ENCODE measurements at places on chromosomes 7 and 10. TPM values are rescaled to one million over a fixed set of nuclear protein-coding genes. Genes with fewer than 3 reads are reported as not detected.
A peak's percentile ranks its signal among the peaks of the same experiment; 100 is the strongest.

WDFY4 gene
- 0.36 TPM for total RNA-seq

ACTL6B gene
- not detected for total RNA-seq

ZNF503 gene
- total RNA-seq: 18.5 TPM

CCL24 gene
- not detected for total RNA-seq

CFAP70 gene
- total RNA-seq: 1.2 TPM

GRCh38 chr7:929311-929711, 25.2 kb downstream of the ADAP1 start:
- H3K4me3 ChIP-seq: no peak overlapping the region
- peaks cover 8% of the 10 kb centered on the region for H3K4me1 ChIP-seq
- DNase-seq: no peak
- no peaks in the 10 kb centered on the region for H3K27me3 ChIP-seq
- H3K36me3 ChIP-seq: no peaks in the 10 kb centered on the region

GRCh38 chr10:110912374-110912773, 6.6 kb downstream of the BBIP1 start:
- DNase-seq: peak; percentile 58
- no peaks in the 10 kb centered on the region for H3K27me3 ChIP-seq
- no peak overlapping the region for H3K4me3 ChIP-seq
- H3K27ac ChIP-seq: peak overlapping the region; percentile 48
- H3K4me1 ChIP-seq: peaks cover 34% of the 10 kb centered on the region

DNA sequence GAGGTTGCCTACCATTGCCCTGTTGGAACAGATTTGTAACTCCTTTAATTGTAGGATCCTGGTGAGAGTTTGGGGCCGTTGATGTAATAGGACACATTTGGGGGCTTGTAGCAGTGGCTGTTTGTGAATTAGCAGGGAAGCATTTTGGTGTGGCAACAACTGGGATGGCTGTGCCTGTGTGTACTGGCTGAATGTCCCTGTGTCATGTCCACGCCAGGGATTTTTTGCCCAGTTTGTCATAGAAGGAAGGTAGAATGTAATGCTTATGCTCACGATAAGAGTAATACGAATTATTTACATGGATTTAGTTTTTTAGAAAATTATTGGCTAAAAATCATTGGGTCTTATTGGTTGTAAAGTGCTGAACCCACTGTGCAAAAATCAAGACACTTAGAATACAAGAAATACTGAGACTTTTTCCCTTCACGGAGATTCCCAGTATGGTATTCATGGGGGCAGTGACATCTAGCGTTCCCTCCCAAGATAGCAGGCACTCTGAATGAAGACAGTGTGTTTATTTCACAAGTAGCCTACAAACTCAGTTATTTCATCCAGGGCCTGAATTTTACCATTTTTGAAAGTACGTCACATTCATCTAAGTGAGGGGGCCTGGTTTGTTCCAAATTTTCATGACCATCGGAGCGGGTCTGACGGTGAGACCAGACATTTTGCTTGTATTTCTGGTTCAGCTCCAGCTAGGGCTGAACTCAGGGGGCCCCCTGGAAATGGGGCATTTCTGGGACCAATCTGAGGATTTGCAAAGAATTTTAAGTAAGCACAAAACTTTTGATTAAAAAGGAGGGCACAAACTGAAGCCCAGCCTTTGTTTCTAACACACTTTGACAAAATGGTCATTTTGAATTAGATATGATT, 74.7 kb downstream of the CACNB2 start:
- H3K4me1 ChIP-seq: no peaks in the 10 kb centered on the region
- no peaks in the 10 kb centered on the region for H3K36me3 ChIP-seq
- no peak overlapping the region for H3K4me3 ChIP-seq
- H3K27ac ChIP-seq: no peak overlapping the region
- peak; percentile 32 for DNase-seq

GRCh38 chr7:18927134-18927533, 190.3 kb downstream of the TWIST1 start:
- no peaks in the 10 kb centered on the region for H3K4me1 ChIP-seq
- H3K27me3 ChIP-seq: no peaks in the 10 kb centered on the region

DNA sequence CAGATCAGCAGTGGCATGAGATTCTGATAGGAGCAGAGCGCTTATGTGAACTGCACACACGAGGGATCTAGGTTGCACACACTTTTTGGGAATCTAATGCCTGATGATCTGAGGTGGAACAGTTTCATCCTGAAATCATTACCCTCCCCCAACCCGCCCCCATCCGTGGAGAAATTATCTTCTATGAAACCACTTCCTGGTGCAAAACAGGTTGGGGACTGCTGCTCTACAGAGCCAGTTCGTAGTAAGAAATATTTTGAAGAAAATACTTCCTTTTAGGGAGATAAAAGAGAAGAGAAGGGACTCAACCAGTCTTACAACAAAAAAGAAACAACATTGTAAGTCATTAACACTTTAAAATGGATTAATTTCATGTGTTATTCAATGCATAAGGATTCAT, 1308.2 kb downstream of the GATA3 start:
- no peak for DNase-seq
- no peaks in the 10 kb centered on the region for H3K36me3 ChIP-seq
- no peaks in the 10 kb centered on the region for H3K27me3 ChIP-seq
- H3K4me3 ChIP-seq: no peak overlapping the region
- H3K27ac ChIP-seq: no peak overlapping the region
- H3K4me1 ChIP-seq: no peaks in the 10 kb centered on the region

DNA sequence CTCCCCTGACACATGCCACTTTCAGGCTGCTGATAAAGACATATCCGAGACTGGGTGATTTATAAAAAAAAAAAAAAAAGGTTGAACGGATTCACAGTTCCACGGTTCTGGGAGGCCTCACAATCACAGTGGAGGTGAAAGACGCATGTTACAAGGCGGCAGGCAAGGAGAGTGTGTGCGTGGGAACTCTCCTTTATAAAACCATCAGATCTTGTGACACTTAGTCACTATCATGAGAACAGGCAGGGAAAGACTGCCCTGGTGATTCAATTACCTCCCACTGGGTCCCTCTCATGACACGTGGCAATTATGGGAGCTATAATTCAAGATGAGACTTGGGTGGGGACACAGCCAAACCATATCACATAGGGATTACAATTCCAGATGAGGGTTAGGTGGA, 181.5 kb downstream of the TCERG1L start:
- no peaks in the 10 kb centered on the region for H3K4me1 ChIP-seq
- H3K4me3 ChIP-seq: no peak overlapping the region
- no peak overlapping the region for H3K27ac ChIP-seq
- no peaks in the 10 kb centered on the region for H3K27me3 ChIP-seq
- no peaks in the 10 kb centered on the region for H3K36me3 ChIP-seq

DNA sequence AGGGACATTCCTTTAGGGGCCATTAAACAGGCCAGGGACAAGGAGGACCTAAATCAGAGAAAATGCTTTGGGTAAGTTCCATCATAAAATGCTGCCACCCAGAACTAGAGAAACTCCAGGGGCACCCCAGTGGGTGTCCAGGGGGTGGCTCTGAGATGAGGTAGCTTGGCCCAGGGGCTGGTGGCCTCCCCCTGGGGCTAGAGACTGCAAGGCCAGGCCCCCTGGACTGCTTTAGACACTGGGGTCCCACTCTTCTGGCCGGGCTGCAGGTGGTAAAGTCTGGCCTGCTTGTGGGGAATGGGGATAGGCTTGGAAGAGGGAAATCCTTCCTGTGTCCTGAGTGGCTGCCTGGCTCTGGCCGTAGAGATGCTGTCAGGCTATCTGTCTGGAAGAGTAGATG, 169.6 kb upstream of the PODXL start:
- no peaks in the 10 kb centered on the region for H3K4me1 ChIP-seq
- H3K27ac ChIP-seq: no peak overlapping the region
- peaks cover 5% of the 10 kb centered on the region for H3K27me3 ChIP-seq
- H3K4me3 ChIP-seq: no peak overlapping the region
- DNase-seq: no peak
- no peaks in the 10 kb centered on the region for H3K36me3 ChIP-seq

DNA sequence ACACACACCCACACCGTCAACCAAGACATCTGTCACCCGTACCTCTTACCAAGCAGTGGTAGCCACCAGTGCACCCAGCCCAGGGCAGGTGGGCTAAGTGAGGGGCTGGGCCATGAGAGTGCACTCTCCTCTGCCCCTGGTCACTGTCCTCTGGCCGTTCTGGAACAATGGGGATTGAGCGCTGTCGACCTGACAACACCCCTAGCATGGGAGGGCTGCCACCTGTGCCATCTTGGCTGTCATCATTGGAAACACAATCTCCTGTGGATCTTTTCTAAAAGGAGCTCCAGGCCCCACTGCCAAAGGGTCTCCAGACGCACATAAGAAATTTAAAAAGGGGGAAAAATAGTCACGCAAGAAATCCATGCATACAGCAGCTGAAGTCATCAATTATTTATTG, 80.1 kb downstream of the CTBP2 start:
- H3K27ac ChIP-seq: no peak overlapping the region
- DNase-seq: no peak
- H3K36me3 ChIP-seq: peaks cover 6% of the 10 kb centered on the region
- no peak overlapping the region for H3K4me3 ChIP-seq
- no peaks in the 10 kb centered on the region for H3K27me3 ChIP-seq
- peaks cover 21% of the 10 kb centered on the region for H3K4me1 ChIP-seq

- H3K27ac ChIP-seq: peak overlapping the region; percentile 59
- peak; percentile 66 for DNase-seq
- peak overlapping the region; percentile 85 for H3K4me3 ChIP-seq
These were observed 645 bp upstream of the SIRT1 start for GRCh38 chr10:67883710-67884312.

DNA sequence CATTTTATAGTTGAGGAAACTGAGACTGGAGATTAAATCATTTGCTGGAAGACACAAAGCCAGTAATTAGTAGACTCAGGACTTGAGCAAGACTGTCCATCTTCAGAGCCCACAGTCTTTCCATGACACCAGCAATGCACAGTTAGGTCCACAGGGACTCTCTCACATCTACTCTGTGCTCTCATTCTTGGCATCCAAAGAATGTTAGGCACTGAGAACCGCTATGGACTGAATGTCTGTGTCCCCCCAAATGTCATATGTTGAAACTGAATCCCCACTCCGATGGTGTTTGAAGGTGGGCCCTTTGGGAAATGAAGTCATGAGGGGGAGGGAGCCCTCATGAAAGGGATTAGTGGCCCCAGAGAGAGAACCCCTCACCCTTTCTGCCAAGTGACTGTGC, 100.6 kb downstream of the LANCL2 start:
- peaks cover 5% of the 10 kb centered on the region for H3K36me3 ChIP-seq
- no peak overlapping the region for H3K27ac ChIP-seq
- H3K4me3 ChIP-seq: no peak overlapping the region

GRCh38 chr7:56127241-56127975, 11.2 kb upstream of the NUPR2 start:
- no peak for DNase-seq
- H3K27me3 ChIP-seq: no peaks in the 10 kb centered on the region
- no peaks in the 10 kb centered on the region for H3K4me1 ChIP-seq
- H3K36me3 ChIP-seq: no peaks in the 10 kb centered on the region
